ENCODE measurements at places on chromosomes 4 and X.

GRCh38 chr4:113368056-113368455 lies 318.6 kb downstream of the ANK2 start:
- no peak for DNase-seq

DNA sequence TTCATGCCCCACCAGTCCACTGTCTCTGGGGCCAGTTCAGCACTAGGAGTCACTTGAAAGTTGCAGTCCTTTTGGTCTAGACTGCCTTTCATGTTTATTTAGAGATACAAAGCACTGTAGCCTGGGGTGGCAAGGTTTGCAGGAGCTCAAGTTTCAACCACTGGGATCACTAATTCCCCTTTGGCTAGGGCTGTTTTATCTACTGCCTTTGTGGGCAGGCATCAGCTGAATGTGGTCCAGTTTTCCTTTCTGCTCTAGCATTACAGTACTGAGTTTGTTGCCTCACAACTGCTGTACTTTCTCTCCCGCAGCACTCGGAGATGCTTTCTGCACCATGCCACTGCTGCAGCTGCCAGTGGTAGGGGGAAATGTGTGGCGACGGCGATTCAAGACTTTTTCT lies 222.3 kb upstream of the HDX start:
- no peak for DNase-seq

DNA sequence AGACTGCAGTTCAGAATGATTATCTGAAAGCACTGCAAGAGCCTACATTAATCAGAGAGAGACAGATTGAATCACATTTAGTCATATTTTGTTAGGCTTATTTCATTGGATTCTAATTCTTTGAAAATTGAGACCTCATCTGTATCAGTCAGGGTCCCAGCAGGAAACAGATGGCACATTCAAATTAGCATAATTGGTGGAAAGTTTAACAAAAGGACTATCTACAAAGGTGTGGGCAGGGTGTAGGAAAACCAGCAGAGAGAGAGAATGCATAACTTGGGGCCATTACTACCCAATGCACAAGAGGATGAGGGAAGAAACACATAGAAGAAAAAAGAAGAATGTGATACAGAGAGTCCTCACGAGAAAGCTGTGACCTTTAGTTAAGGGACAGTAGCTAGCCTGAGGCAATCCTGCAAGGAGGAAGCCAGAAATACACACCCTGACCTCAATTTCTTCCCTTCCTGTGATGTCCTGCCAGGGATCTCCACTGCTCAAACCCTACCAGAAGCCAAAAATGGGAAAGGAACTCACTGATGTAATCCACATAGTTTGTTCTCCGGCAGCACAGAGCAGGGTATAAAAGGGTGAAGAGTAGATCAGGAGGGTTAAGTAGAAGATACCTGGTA lies 17.7 kb upstream of the XKRX start:
- no peak for DNase-seq

DNA sequence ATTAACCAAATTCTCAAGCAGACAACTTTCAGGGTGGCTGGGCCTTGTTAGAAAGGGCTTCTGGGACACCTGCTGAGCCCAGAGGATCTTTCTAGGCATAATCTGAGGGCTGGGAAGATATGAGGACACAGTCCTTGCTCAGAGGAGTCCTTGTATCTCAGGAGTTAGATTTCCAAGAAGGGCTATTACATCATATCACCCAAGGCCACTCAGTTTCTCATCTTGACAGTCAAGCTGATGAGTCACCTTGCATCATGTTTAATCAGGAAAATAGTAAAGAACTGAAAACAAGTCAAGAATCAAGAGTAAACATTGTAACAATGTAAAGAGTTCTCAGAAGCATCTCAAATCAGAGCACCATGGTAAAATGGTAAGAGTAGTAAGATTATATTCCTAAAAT lies 4.0 kb downstream of the PCYT1B start:
- no peak for DNase-seq

GRCh38 chr4:142402900-142403299 lies 443.2 kb downstream of the INPP4B start:
- DNase-seq = no peak

Data from NCI-H2081 treated with DMSO at 0.1 percent for 48 hours (cell line).